ENCODE measurements at places on chromosomes 13 and 19.

- DNase-seq, result no peak
Observed at GRCh38 chr13:19089315-19089714, 92.3 kb downstream of the TUBA3C start.

GRCh38 chr13:21611385-21611784 lies 7.4 kb upstream of the MICU2 start:
- no peak for DNase-seq

- no peak for DNase-seq
Observed at GRCh38 chr19:17997969-17998826, 9.8 kb upstream of the ARRDC2 start.

DNA sequence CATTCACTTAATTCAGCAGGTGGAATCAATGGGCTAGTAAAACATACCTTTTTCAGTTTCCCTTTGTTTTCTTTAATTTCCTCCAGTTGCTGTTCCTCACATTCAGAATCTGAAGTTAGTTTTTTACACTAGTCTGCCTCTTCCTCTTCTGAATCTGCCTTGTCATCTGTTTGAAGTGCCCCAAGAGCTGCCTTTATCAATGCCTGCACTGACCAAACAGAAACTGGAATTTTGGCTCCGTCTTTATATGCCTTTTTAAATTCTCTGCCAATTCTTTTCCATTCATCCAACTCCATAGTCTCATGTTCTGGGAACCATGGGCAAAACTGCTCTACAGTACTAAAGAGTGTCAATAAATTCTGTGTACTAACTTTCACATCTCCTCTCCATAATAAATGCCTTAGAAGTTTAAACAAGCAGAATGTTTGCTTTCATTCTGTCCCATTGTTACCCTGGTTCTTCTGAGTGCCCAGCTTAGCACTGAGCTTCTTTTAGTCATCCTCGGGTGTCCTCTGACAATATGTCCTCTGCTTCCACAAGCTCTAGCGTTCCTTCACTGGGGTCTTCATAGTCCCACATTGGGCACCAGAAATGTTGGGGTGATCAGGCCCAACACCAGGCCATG lies 154.2 kb downstream of the ZNF486 start:
- DNase-seq, result no peak

DNA sequence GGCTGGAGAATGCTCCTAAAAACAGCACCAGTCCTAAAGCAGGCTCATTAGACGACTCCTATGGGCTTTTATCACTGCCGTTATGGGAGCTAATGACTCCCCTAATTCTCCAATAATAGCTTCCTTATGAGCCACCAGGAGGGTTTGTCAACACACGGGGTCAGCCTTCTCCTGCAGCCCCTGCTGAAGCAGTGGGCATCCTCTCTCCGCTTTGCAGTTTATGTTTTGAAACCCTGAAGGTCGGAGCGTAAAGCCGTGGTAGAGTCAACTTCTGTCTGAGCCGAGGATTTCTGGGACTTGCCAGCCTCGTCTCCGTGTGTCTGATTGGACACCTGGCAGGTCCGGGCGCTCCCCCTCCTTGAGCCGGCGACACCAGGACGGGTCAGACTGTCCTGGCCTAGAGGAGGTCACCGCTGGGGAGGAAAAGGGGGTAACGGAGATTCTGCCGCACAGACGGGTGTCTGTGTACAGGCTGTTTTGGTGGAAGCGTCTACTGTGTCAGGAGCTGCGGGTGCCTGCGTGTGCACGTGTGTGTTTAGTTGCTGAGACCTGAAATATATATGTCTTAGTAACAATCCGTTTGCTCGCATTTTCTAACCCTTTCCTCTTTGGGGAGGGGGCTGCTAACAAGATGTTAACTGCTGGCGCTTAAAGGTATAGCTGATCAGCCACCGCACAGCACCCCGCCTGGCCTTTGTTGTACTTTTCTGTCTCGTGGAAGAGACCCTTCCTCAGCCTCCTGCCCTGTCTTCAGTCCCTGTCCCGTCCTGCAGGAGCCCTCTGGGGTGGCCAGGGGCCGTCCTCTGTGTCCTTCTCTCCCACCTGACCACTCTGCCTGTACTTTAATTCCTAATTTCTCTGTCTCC lies 1.9 kb downstream of the KDM4B start:
- DNase-seq, result no peak

GRCh38 chr13:78241278-78241919 lies 322.8 kb upstream of the EDNRB start:
- peak; percentile 15 for DNase-seq

DNA sequence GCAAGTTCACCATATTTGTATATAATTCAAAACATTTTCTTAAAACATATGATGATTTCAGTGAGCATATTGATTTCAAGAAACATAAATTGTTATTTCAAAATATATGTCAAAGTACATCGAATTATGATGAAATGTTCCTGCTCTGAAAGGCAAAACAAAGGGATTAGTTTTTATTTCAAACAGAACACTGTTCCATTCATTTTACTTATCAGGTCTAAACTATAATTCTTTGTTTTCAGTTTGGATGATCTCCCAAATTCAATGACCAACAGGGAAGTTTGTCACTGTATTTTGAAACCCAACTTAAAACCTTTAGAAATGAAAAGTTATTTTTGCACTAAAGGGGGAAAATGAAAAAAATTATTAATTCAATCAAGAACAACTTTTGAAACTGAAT lies 610.2 kb downstream of the SLITRK1 start:
- DNase-seq, result no peak

All from GM10248 (cell line).